ENCODE measurements at places on chromosomes 3 and 15. TPM values are rescaled to one million over a fixed set of nuclear protein-coding genes. Genes with fewer than 3 reads are reported as not detected.

NECTIN3 gene
- 65.7 TPM for total RNA-seq

LYZL4 gene
- total RNA-seq = not detected

CCRL2 gene
- 5.0 TPM for total RNA-seq

CNTN4 gene
- not detected for total RNA-seq

FANCD2OS gene
- not detected for total RNA-seq

STRIT1 gene
- total RNA-seq = not detected

KIF23 gene
- total RNA-seq = 61.7 TPM

GOLGA8J gene
- not detected for total RNA-seq

ASB14 gene
- total RNA-seq = not detected

ERC2 gene
- not detected for total RNA-seq

LRRC2 gene
- total RNA-seq = not detected

ATP13A3 gene
- 65.4 TPM for total RNA-seq

MAP6D1 gene
- total RNA-seq = 10.4 TPM

ZPLD1 gene
- not detected for total RNA-seq

AGBL1 gene
- total RNA-seq = not detected
